Fibroblast of gingiva (primary cell): ENCODE measurements at places on chromosomes 5 and 9.

DNA sequence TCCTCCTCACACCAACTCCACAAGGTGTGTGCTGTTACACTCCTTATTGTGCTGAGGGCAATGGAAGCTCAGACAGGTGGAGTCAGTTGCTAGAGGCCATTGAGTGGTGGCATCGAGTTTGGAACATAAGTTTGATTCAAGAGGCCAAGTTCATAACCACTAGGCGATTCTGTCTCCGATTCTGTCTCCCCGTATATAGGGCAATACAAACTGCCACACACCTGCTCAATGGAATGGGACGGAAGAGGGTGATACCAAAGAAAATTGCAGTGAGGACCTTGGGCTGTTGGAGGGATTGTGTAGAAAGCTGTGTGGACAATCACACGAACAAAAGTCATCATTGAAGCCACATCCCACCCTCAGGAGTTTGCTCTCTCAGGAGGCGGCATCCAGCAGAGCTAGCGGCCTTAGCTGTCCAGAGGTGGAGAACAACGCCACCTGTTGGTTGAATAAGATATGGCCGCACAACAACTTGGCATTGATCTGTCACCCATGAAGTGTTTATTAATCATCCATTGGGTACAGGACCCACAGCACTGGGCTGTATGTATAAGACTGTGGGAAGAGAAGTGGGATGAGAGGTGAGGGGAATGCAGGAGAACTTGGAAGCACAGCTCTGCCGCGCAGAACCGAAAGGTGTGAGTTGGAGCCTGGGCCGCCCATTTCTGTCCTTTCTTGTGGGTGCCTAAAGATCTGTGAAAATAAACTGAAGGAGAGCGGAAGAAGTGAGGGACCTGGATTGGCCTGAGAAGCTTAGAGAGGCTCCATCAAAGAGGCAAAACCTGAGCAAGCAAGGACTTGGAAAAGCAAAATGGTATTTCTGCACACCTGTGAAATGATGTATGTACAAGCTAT, 16.1 kb upstream of the NEUROG1 start:
- peak; percentile 66 for DNase-seq

DNA sequence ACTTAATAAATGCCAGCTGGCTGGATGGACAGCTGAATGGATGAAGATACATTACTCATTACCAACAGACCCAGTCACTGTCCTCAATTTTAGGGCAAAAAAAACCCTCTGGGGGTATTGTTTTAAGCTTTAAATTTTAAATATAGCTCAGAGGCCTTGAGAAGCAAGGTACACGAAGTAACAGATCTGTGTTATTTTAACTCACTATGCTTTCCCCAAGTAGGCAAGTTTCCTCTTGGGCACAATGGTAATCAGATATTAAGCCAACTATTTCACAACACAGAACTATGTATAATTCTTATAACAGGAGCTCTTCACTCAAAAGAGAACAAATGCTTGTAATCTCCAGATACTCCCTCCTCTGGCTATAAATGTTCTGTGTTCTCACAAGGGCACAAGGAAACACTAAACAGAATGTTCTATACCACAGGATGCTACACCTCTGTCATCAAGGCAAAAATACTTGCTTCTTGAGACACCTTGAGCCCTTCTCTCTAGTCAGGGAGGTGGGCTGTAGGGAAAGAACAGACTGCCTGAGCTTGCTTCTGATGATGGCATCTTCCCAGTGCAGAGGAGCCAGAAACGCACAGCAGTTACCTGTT, 443.8 kb downstream of the SPOCK1 start:
- DNase-seq: peak; percentile 67

- DNase-seq: peak; percentile 94
Measured at GRCh38 chr9:99445371-99445891, 223.3 kb downstream of the SEC61B start.

DNA sequence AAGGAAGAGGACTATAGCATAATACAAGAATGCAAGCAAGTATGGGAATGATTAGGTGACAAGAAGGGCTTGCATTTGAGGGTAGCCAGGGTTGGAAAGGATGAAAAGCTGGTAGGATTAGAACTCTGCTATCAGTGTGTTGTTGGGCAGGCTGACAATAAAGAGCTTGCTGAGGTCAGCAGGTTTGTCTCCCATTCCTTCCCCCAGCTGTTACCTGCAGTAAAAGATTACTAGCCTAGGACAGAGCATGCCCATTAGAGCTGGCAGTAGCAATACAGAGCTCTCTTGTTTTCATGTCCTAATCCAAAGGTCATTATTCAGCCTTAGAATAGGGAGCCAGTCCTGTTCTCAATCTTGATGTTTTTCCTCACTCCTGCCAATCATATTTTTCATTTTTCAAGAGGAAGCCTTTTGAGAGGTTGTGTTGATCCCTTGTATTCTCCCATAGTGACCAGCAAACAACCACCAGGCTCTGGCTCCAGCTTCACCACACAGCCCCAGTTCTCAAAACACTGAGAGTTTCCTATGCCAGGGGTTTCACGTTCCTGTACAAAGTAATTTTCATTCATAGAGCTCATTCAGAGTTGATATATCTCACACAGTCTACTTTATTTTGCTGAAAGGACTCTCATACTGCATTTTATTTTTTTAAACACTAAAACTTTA, 71.7 kb downstream of the OR2K2 start:
- no peak for DNase-seq
